Renal cortex interstitium (tissue), 15 donors: ENCODE measurements at places on chromosomes 7 and 10. TPM values are rescaled to one million over a fixed set of nuclear protein-coding genes. Genes with fewer than 3 reads are reported as not detected.

DNA sequence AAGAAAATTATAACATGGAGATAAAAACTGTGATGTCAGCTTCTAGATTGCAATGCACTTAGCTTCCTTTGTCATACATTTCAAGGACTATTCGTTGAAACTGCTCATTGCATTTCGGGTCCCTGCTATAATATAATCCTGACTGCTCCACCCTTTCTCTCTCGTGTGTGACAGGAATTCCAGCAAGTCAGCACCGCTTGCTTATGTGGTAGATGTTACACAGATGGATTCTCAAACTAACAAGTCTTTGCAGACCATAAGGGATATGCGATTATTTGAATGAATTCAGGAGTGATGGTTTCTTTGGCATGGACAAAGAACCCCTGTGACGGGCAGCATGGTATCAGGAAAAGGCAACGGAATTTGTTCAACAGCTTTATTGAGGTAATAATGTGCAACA lies 184.0 kb downstream of the GRID1 start:
- no peak for DNase-seq

DNA sequence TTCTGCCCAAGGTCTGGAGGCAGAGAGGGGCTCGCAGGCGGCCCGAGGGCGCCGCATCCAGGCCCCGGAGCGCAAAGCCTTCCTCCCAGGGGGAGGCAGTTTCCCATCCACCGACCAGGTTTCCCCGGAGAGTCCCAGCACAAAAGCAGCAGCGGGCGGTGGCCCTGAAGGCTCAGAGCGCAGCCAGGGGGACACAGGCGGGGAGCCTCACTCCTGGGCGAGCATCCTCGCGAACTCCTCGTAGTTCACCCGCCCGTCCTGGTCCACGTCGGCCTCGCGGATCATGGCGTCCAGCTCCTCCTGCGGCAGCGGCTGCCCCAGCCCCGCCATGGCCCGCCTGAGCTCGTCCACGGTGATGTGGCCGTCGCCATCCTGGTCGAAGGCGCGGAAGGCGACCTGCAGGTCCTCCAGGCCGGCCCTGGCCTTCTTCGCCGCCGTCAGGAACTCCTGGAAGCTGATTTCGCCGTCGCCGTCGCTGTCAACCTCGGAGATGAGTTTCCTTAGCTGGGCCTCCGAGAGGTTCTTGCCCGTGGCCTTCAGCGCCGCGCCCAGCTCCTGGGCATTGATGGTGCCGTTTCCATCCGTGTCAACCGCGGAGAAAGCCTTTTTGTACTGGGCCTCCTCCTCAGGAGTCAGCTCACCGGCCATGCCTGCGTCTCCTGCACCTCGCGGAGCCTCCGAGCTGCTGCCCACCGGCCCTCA lies 428 bp downstream of the CALML5 start:
- no peak for DNase-seq

GRCh38 chr10:18658271-18659124 lies 733 bp upstream of the ARL5B start:
- DNase-seq = no peak

GRCh38 chr10:33295851-33296250 lies 38.6 kb downstream of the NRP1 start:
- DNase-seq = no peak

GRCh38 chr7:41492603-41493002 lies 210.3 kb downstream of the INHBA start:
- DNase-seq = no peak

C7orf25 gene
- polyA plus RNA-seq = 8.0 TPM

FFAR4 gene
- polyA plus RNA-seq = not detected

DNA sequence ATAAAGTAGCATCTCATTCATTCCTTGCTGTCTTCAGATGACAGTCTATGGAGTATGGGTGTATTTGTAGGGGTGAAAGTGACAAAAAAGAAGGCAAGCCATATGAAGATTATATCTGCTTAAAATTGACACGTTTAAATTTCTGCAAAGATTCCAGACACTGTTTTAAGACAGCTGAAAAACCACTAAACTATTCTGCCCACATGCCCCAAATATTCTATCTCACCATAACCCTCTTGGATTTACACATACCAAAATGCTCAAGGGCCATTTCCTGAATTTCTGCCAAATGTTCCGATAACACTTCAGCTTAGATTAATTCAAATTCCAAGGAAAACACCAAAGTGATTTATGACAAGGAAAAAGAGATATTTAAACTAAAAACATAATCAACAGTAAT lies 99.9 kb upstream of the IL6 start:
- no peak for DNase-seq
